ENCODE measurements at places on chromosomes 5 and 9. TPM values are rescaled to one million over a fixed set of nuclear protein-coding genes. Genes with fewer than 3 reads are reported as not detected.

DNA sequence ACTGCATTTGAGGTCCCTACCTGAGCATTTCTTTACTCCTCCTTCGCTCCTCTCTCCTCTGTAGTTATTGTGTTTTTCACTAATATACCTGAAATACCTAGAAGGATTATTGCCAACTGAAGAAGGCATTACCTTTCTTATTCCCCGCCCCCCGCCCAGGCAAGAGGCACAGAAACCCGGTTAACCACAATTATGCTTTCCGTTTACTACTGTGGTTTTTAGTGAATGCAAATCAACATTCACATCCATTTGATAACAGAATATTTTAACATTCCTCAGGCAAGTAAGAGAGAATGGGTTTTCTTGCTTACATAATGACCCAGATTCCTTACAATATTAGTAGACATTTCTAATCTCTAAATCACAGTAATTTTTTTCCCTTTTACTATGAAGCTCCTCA is 136.9 kb downstream of the PCSK5 start:
- DNase-seq: no peak

DNA sequence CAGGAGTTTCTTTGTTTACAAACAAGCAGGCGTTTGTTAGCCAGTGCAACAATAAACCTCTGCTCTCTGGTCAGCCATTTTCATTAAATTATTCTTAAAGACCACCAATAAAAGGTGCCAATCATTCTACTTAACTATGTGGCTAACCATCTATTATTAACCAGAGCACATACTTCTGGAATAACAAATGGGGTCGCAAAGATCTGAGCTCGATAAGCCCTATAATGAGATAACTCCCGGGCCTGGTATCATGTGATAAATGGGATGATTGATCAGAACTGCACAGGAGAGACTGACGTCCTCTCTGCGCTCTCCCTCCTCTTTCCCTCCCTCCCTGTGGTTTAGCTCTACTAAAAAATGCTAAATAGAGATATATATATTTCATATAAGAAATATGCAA is 488.2 kb downstream of the NTRK2 start:
- no peak for DNase-seq

GRCh38 chr9:135471791-135472640 is 7.6 kb upstream of the PPP1R26 start:
- DNase-seq: no peak

DNA sequence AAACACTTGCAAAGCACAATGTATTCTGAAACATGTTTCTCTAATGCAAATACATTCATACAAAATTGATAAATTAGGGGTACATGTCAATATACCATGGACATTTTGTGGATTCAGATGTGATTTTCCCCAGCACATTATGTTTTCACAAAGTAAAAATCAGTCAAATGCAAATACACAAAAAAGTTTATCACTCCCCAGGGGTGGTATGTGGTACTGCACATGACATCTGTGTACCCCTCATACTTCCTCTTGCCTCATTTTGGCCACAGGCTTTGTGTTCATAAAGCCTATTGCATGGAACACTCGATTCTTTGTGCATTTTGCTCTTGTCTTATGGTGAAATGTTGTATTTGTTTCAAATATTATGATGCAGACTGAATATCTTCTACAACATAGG is 116.8 kb upstream of the PDE4D start:
- no peak for DNase-seq

DNA sequence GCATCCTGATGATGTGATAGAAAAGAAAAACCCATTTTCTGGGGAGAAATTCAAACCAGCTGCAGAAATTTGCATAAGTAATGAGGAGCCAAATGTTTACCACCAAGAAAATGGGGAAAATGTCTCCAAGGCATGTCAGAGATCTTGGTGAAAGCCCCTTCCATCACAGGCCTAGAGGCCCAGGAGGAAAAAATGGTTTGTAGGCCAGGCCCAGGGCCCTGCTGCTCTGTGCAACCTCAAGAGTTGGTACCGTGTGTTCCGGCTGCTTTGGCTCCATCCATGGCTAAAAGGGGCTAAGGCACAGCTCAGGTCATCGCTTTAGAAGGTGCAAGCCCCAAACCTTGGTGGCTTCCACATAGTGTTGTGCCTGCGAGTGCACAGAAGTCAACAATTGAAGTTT is 543.1 kb downstream of the ZNF608 start:
- DNase-seq: no peak

Gene MCC
- 2.3 TPM for polyA plus RNA-seq

Gene CER1
- not detected for polyA plus RNA-seq

Gene TAF1L
- polyA plus RNA-seq: not detected
